ENCODE measurements at places on chromosomes 5 and 9. TPM values are rescaled to one million over a fixed set of nuclear protein-coding genes. Genes with fewer than 3 reads are reported as not detected.

Gene LAMC3
- total RNA-seq = 4.0 TPM

Gene MYORG
- 1.7 TPM for total RNA-seq

Gene ESM1
- total RNA-seq = not detected

Gene HMGCS1
- total RNA-seq = 529 TPM

Gene FOXD4
- total RNA-seq = 0.77 TPM

Gene C9orf50
- total RNA-seq = 0.27 TPM

Gene F2R
- total RNA-seq = 42.4 TPM

Gene IL3
- not detected for total RNA-seq

Gene TAF11L5
- not detected for total RNA-seq

Gene LCN15
- total RNA-seq = not detected

Gene TPM2
- total RNA-seq = 168 TPM

Gene CNTNAP3
- 5.4 TPM for total RNA-seq

Gene TCF7
- 18.0 TPM for total RNA-seq

Gene PLAC8L1
- total RNA-seq = 1.8 TPM

Gene FRMD3
- 2.3 TPM for total RNA-seq

Gene CYFIP2
- total RNA-seq = 74.5 TPM

Gene DND1
- 4.6 TPM for total RNA-seq

Measured in neural crest cell (in vitro differentiated cells).